ENCODE measurements at places on chromosomes 11 and 22.

GRCh38 chr22:46465345-46465720, 72.1 kb downstream of the CELSR1 start:
- no peak for DNase-seq

DNA sequence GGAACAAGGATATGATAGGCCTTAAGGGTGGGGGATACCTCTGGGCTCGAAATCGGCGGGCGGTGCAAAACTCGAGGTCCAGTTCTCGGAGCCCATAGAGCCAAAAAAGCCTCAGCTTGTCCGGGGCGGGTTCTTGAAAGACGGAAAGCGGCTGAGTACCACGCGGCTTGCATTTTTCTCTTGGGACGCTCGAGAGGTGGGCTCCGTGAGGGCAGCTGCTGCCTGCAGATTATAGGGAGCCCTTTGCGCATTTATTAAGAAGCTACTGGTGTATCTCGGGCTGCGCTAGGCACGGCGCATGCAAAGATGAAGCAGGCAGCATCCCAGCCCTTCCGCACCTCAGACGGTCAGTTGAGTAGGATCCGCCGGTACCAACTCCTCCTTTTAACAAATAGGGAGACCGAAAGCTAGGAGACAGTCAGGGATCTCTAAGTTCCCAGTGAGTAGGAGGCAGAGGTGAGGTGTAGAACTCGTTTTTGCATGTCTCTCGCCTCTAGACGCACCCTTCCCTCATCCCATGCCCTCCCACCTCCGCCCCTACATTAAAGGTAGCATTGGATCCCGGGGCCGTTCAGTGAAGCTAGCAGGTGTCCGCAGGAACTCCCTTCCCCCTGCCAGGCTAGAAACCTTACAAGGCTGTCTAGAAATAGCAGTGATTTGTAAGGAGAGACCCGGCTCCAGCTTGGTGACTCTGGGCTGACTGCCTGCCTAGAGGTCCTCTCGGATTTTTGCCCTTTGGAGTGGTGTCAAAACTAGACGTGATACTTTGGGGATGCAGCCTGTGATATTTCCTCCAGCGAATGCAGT, 768 bp downstream of the LDHA start:
- peak; percentile 36 for DNase-seq

GRCh38 chr11:66934950-66935779, 23.0 kb downstream of the PC start:
- no peak for DNase-seq

GRCh38 chr11:2213890-2214526, 42.4 kb upstream of the TH start:
- no peak for DNase-seq
